Body of pancreas (tissue), 4 donors: ENCODE measurements at places on chromosomes 2 and 18.

DNA sequence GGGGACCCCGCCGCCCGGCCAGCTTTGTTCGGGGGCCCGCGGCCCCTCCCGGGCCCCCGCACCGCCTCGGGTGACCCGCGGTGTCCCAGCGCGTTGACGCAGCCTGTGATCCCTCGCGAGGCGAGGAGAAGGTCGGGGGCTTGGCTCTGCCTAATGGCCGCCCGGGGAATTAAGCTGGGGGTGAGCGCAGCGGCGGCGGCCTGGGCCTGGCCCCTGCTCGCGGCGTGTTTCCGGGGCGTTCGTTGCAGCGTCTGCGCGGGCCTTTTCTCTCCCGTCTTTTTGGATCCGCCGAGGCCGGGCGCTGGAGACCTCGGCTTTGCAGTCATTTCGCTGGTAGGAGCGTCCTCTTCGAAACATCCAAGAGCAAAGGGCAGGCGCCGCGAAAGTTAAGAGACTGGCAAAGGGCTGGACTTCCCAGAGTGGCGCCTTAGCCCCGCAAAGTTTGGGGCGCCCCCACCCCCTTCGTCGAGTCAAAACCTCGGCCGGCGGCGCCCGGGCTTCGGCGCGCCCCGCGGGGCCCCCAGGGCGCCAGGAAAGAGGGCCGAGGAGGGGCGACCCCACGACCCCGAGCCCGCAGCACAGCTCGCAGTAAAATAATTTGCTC, 1.3 kb downstream of the SALL3 start:
- no peak for DNase-seq

DNA sequence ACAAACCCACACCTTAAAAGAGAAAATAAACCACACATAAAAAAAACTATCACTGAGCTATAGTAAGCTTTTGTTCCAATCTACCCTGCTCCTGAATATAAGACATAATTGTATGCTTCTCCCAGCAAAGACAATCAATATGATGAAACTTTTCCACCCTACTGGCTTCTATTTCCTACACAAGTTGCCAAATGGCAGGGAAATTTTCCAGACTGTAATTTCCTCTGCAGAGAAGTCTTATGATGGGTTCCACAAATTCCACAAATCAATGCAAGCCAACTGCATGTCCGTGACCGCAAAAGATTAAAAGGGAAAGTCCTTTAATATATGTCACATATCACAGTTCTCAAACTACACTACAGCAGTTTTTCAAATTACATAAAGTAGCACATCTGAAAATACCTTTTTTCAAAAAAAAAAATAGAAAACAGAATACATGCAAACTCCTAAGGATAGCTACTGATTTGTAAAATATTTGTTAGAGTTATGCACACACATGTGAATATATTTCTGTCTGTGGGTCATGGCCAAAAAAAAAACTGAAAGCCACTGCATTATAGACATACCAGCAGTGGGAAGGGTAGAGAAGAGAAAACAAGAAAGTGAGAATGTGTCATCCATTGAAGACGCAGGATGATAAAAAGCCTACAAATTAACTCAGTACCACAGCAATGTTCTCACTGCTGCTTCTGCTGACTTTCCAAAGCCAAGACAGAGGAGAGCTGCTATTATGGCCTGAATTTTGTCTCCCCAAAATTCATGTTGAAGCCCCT, 61.4 kb downstream of the RPL31 start:
- DNase-seq = peak; percentile 24

- DNase-seq = peak; percentile 65
These were observed 201.8 kb downstream of the ZFP36L2 start for GRCh38 chr2:43024515-43025011.

GRCh38 chr2:158142568-158143332, 41.1 kb downstream of the UPP2 start:
- no peak for DNase-seq

- DNase-seq = no peak
These were observed 321.8 kb upstream of the SPRED2 start for GRCh38 chr2:65754219-65754618.

- no peak for DNase-seq
These were observed 7.2 kb upstream of the PUM2 start for GRCh38 chr2:20357638-20358389.

DNA sequence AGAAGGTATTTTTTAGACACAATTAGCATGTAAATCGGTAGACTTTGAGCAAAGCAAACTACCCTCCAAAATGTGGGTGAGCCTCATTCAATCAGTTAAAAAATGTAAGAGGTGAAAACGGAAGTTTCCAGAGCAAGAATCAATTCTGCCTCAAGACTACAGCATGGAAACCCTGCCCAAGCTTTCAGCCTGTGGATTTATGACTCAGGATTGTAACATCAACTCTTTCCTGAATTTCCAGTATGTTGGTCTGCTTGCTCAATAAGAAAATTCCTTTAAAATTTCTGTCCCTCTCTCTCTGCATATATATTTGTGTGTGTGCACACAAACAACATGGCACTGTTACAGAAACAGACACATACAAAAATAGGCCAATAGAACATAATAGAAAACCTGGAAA, 228.6 kb upstream of the DOK6 start:
- DNase-seq = no peak

DNA sequence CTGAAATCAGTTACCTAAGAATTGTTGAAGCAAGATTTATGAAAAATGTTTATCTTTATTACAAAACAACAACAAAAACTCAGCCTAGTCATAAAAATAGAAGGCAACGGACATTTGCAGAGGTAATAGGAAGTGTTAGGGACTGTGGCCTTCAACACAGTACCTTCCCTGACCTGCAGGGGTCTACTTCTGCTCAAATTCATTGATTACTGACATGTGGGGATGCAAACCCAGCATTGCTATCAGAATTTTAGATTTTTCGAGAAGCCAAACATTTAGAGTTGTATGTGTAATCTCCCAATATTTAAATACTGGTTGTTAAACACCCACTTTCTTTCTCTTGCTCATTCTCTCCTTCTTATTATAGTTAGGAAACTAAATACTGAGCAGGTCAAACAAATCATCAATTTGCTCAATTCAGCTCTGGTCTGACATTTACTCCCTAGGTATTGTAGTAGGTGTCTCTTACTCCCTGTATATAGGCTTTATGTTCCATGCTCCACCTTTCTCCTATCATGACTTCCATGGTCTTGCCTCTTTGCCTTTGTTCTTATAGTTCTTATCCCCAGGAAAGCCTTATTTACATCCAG, 198.5 kb downstream of the UBE2E3 start:
- DNase-seq = no peak

DNA sequence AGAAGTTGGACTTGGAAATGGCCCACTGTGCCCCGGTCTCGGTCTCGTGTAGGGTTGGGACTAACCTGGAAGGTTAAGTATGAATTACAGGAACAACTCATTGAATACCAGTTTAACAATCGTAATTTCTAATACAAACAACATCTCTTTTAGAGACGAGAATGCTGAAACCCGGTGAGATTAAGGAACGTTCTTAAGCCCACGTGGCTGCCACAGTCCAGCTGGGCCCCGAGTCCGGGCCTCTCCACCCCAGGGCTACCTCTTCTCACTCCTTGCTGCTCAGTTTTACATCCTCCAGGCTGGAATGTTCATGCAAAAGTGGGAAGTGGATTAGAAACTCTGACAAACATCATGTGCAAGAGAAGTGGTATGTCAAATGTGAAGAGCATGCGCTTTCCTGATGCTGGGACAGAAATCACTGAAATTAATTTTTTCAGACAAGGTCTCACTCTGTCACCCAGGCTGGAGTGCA, 29.4 kb downstream of the NGEF start:
- DNase-seq = no peak

- peak; percentile 75 for DNase-seq
These were observed 13.8 kb upstream of the SATB2 start for GRCh38 chr2:199471443-199472057.

DNA sequence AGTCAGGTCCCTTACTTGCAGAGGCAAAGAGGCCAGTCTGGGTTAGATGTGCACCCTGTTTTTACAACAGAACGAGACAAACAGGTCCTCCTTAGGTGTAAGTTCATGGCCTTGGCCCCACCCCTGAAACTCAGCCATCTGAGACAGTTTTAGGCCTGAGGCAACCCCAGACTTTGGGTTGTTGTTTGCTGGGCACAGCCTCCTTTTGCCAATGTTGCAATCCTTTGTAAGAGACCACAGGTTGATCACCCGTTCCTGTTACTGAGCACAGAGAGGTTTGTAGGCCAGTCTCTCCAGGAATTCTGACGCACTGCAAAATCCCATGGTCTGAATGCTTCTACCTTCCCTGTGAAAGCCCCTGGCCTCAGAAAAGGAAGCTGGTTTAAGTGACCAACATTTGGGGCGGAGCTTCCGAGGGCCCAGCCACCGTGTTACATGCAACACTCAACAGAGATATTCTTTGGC, 15.5 kb upstream of the IL1RN start:
- DNase-seq = no peak

- peak; percentile 55 for DNase-seq
These were observed 233.2 kb downstream of the SLC8A1 start for GRCh38 chr2:40218679-40219078.

- no peak for DNase-seq
These were observed 666.9 kb downstream of the XIRP2 start for GRCh38 chr2:167555098-167555720.

- DNase-seq = no peak
These were observed 244.1 kb upstream of the TNP1 start for GRCh38 chr2:217103752-217104545.

DNA sequence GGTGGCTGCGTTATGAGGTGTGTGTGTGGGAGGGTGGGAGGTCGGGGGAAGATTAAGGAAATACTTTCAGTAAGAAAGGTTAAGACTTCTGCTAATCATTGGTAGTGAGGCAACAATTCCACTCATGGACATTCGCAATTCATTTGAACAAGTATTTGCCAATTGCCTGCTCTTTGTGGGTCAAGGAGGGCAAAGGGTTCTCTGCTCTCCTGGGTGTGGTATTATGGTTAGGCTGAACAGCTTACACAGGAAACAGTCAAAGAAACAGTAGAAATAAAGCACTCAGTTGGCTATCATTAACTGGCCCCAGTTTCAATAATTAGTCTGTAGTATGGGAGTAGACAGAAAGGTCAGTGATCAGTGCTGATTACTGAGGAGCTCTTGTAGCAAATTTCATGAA, 357.0 kb upstream of the FANCL start:
- DNase-seq = no peak

DNA sequence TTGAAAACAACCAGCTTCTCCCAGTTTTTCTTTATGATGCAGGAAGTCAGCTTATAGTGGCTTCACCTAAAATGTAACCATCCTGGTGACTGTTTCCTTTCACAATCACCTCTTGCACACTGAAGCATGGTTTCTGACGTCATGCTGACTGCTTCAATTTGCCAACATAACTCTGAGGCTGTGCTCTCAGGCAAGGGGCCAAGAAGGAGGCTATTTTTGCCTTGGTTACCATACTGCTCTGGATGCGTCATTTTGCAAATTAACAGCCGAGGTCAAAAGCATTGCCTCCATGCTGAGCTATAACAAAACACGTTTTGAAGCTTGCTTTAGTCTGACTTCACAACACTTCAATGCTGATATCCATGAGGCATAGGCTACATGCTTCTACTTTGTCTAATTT, 397.8 kb downstream of the METTL4 start:
- DNase-seq = no peak

GRCh38 chr18:64090876-64091275, 58.0 kb downstream of the LINC00305 start:
- DNase-seq = no peak

DNA sequence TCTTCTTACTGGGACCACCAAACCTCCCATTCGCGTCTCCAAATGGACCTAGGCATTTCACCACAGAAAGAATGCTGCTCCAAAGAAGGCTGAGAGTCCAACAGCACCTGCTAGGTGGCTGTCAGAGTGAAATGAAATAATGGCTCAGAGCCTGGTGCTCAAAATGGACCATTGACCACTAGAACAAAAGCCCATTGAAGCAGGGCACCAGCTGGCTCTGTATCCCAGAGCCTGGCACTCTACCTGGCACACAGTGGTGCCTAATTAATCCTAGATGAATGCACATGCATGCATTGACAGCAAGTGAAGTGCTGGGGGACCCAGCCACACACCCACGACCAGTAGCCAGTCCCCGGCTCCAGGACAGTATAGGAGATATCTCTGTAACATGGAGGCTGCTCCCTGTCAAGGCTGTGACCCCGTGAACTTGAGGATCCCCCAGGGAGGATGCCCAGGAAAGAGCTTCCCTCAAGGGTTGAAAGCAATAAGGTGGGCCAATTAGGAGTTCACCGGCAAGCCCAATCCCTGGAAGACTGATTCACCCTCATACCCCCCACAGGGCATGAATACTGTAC, 261.3 kb downstream of the TNS1 start:
- DNase-seq = no peak

DNA sequence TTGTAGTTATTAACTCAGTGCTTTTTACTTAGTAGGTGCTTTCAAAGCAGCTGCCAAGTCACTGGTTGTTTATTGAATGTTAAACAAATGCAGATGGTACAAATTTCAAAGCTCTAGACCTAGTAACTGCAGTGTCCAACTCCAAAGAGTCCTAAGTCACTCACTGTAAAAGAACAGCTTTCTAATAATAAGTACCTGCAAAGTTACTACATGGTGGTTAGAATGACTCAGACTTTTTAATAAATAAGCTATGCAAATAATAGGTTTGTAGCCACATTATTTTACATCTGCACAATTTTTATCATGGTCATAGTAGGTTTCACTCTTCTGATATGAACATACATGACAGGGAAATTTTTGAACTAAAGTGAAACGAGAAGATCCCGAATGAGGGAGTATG, 1620.4 kb upstream of the CELF4 start:
- DNase-seq = no peak

DNA sequence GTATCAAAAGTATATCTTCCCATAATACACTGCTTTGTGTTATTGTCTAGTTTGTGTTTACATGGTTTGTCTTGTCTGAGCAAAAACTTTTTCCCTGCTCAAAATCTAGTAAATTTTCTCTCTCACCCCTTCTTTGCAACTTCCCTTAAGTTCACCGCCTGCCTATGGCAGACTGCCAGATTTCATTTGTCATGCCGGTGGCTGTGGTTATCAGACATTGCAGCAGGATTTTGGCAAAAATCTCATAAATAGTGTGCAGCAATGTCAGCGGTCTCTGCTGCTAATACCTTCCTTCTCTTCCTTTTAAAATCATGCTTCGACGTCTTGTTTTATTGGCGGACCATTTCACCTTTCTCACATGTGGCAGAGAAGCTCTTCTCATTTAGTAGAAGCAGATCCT, 45.6 kb upstream of the TMEM178A start:
- peak; percentile 77 for DNase-seq

GRCh38 chr18:48127606-48128005, 197.1 kb upstream of the SMAD2 start:
- DNase-seq = no peak

- no peak for DNase-seq
These were observed 282.7 kb downstream of the NRXN1 start for GRCh38 chr2:50749216-50749615.

DNA sequence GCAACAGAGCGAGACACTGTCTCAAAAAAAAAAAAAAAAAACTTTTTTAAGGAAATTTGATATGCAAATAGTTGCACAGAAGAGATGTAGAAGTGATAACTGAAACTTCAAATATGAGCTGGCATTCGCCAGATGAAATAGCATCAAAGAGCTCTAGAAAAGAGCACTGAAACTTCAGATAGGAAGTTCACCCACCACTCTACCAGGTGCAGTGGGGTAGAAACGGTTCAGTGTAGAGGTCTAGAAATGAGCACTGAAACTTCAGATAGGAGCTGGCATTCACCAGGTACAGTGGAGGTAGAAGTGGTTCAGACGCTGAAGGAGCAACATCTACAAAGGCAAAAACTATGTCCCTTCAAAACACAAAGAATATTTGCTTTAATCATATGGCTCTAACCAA, 9.0 kb upstream of the ONECUT2 start:
- no peak for DNase-seq
